ENCODE measurements at places on chromosomes 6 and 20.

- DNase-seq: no peak
Measured at GRCh38 chr6:131687022-131687421, 14.2 kb downstream of the OR2A4 start.

DNA sequence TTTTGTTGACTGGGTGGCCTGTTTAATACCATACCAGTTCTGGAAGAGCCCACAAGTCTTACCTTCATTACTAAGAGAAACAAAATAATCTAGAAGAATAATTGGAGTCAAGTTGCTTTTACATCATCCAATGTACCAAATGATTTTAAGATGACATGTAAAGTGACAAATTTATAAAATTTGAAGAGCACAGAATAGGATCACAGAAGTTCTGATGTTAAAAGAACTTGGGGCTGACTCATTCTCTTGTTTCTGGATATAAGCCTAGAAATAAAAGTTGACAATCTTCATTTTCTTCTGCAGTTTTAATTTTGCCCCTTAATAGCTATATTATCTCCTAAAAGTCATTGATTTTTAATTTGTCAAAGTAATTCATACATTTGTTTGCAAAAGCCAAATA lies 317.5 kb upstream of the MARCKS start:
- DNase-seq: no peak

DNA sequence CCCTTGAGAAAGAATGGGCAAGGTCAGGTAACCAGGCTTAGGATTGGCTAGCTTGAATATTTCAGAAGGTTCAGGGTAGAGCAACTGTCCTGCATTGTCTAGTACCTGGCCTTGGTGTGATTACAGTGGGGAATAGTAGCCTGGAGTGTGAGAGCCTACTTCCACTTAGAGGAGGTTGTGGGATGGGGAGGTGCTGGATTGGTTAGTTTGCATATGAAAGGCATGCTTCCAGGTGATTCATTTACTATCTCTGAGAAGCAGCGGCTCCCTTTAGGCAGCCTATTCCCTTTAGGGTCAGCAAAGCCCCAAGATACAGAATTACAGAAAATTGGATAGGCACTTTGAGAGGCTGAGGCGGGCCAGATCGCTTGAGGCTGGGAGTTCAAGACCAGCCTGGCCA lies 25.0 kb upstream of the SCGN start:
- DNase-seq: no peak

GRCh38 chr6:81534934-81535465 lies 217.5 kb downstream of the TENT5A start:
- DNase-seq: no peak

GRCh38 chr20:63363981-63364561 lies 2.9 kb upstream of the CHRNA4 start:
- no peak for DNase-seq

Data from SK-MEL-5 (cell line).